ENCODE measurements at places on chromosomes 6 and 20. TPM values are rescaled to one million over a fixed set of nuclear protein-coding genes. Genes with fewer than 3 reads are reported as not detected.

C20orf204 gene
- 3.1 TPM for polyA plus RNA-seq

CDC5L gene
- 22.2 TPM for polyA plus RNA-seq

EDN3 gene
- polyA plus RNA-seq = 9.1 TPM

GPX5 gene
- polyA plus RNA-seq = not detected

BANF2 gene
- polyA plus RNA-seq = not detected

DNA sequence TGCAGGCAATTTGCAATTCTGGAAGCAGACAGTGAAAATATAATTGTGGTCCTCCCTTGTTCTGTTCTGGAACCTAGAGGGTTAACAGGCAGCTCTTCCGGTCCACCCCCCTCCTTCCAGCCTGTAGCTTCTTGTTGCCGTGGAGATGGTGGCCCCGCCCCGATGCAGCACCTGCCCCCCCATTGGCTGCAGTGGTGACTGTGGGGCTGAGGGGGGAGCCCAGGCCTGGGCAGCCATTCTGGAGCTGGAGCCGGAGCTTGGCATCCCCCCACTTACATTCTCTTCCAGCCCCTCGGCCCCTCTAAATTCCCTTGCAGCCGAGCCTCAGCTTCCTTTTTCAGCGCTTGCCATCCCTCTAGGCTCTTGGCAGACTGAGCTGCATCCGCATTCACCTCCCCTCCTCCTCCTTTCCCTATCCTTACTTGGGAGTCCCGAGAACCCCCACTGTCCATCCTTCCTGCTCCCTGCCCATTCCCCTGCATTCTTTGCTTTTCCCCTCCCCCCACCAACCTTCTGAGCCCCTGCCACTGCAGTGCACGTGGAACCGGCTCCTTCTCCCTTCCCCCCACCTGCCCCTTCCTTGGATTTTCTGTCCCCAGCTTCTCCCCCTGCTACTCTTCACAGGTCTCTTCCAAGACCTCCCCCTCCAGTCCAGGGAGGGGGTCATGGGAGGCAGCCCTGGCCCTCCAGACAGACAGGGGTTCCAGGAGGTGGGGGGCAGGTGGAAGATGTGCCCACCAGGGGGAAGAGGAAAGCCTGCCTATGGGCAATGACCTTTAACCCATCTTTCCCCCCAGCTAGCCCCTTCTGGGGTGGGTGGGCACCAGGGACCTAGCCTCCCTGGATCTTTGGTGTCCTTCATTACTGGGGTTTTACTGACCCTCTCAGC lies 11.4 kb downstream of the SYNGAP1 start:
- DNase-seq = peak; percentile 93

GRCh38 chr20:36405255-36405654 lies 99.1 kb downstream of the DLGAP4 start:
- DNase-seq = no peak

DNA sequence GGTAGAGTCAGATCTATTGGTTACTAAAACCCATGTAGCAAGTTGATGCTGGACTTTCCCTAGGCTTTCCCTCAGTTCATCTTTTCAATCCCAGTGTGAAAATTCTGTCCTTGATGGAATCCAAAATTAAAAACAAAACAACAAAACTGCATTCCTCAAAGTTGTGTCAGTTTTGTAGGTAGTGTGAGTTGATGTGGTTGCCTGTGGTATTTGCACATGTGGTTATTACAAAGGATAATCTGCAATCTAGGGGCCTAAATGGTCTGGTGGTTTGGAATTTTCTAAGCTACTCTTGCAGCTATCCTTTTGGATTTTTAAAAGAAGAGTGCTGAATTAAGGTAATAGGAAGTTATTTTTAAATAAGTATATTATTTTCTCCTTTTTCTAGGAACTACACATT lies 132.2 kb upstream of the SCGN start:
- DNase-seq = no peak

GRCh38 chr6:160974304-160974771 lies 17.2 kb upstream of the MAP3K4 start:
- DNase-seq = peak; percentile 64

DNA sequence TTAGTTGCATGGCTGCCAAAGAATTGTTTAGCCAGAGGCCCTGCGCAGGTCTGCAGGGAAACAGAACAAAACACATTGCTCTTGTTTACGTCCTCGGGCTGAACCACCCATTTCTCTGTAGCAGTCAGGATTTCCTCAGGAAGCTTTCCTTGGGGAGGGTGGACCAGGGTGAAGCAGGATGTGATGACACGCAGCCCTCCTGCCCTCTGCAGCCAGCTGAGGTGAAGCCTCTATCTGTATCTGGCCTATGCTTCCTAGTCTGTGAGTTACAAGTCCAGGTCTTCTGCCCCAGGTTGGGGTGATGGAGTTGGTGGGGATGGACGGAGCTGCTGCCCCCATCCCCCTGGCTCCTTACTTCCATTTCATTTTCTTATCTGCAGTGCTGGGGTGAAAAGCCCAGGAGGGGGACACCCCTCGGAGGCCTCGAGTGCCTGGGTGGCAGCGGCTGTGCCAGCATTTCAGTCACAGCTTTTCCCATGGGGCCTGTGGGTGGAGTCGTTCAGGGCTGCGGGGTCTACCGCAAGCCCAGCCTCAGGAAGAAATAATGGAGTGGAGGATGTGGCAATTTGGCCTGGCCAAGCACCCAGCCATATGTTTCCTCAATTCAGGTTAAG lies 24.9 kb downstream of the SASH1 start:
- DNase-seq = peak; percentile 53

- no peak for DNase-seq
Observed at GRCh38 chr6:34301408-34301807, 52.6 kb upstream of the SMIM29 start.

DNA sequence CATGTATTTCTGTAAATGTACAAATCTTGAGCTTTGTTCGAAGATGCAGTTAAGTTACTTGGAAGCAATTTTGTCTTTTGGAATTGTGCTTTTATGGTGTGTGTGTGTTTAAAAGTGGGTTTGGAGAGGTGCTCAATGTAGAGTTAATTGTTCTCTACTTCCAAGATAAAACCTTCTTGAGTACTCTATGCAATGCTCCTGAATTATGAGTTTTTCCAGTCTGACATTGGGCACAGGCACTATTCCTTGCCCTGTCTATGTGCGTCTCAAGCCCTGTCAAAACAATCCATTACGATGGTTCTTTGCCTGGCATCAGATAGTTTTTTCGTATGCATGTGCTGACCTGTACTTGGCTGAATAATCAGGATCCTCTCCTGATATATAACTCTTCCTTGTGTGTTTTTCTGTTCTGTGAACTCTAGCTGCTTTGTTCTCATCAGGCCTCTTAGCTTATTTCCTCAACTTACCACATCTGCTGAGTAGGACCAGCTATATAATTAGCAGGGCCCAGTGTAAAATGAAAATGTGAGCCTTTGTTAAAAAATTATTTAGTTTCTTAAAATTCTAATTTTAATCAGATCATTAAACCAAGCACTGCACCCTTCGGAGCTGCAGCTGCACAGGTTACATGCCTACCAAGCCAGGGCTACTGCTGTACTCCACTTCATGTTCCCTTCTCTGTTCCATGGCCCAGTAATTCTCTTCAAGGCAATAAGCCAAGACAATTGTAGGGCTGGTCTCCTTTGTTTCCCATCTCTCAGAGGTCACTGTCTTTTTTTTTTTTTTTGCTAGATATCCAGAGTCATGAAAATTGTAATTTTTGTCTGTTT lies 160.1 kb downstream of the ZFAND3 start:
- no peak for DNase-seq

DNA sequence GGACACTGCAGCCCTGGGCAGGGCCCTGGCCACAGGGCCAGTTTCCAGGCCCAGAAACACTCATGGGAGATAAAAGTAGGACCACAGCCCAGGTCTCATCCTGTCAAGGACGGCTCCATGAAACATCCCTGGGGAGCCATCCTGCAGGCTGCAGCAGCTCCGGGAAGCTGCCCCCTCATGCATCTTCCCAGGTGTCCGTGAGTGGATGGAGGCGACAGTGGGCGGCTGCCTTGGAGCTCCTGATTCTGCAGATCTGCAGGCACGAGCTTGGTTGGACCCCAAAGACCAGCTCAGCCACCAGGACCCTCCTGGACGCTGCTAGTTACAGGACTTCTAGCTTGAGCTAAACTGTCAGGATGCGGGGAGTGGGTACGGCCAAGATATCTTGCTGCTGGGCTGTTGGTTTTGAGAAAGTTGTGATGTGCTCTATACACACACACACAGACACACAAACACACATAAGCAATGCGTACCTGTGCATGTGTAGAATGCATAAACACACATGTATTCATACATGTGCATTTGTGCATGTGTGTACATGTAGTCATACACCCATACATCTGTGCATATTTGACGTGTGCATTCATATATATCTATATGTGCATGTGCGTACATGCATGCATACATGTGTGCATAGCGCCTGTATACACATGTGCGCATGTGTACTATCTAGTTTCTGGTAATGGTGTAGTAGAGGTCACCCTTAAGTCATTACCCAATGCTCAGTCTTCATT lies 297.8 kb downstream of the TAF4 start:
- no peak for DNase-seq

DNA sequence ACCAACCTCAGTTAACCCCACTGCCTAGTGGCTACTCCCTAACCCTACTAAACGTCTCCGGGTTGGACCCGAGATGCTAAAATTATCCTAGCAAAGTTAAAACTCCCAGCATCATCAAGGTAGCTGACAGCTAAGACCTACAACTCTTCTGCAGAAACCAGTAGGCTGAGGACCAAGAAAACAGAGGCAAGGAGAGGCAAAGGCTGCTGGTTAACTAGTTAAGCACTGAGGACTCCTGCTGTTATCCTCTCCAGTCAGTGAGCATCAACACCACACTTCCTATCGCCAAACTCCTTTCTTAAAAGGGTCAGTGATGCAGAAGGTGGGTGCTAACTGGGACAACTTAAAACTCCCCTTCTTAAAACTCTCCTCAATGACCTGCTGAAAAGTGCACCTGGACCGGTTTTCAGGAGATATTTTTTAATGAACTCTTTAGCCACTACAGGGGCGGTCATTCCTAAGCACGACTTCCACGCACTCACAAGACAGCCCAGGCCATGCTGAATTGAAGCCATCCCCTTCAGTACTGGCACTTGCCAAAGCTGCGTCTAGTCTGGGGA lies 1.7 kb downstream of the TRERF1 start:
- no peak for DNase-seq

DNA sequence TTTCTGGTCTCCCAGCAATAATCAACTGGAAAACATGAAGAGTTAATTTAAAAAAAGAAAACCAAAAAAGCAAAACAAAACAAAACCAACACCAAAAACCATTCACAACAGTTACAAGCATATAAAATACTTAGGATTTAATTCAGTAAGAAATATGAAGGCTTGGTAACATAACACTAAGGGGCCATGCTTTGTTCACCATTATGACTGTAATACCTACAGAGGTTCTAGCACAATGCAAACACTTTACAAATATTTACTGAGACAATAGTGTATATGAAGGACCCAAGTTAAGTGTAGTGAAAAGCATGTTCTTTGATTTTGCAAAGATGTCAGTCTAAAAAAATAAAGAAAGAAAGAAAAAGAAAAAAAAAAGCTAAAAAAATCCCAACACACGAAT lies 109.8 kb upstream of the EMILIN3 start:
- DNase-seq = no peak

DNA sequence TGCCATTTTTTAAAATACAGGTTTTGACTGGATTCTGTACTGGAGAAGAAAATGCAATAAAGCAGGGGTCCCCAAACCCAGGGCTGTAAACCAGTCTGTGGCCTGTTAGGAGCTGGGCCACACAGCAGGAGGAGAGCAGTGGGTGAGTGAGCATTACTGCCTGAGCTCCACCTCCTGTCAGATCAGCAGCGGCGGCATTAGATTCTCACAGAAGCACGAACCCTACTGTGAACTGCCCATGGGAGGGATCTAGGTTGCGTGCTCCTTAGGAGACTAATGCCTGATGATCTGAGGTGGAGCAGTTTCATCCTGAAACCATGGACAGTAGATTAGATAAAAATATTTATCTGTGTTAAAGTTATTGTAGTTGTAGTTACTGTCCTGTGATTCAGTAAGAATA lies 21.1 kb upstream of the FBXO9 start:
- no peak for DNase-seq

- no peak for DNase-seq
Observed at GRCh38 chr20:26167499-26167898, 470.8 kb upstream of the ZNF337 start.

DNA sequence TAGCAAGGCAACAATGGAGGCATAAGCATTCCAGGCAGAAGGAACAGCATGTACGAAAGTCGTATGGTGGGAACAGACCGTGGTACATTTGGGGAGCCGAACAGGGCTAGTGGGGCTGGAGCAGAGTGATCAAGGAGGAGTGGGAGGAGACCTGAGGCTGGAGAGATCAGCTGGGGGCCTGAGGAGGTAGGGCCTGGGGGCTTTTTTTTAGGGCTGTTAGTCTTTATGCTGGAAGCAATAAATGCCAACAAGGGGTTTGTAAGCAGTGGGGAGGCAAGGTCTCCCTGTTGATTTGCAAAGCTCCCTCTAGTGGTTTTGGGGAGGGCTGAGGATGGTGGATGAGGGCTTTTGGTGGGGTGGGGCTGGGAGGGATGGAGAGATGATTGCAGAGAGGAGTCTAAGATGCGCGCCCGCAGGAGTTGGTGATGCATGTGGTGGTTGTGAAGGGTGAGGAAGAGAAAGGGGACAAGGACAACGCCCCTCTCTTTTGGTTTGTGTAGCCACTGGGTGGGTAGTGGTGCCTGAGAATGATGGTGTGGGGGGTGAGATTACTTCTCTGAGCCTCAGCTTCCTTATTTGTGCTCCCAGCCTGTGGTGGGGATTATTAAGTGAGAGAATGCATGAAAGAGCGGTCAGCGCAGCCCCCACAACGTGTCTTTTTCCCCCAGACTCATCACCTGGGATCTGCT lies 74.1 kb upstream of the TOX2 start:
- DNase-seq = no peak

DNA sequence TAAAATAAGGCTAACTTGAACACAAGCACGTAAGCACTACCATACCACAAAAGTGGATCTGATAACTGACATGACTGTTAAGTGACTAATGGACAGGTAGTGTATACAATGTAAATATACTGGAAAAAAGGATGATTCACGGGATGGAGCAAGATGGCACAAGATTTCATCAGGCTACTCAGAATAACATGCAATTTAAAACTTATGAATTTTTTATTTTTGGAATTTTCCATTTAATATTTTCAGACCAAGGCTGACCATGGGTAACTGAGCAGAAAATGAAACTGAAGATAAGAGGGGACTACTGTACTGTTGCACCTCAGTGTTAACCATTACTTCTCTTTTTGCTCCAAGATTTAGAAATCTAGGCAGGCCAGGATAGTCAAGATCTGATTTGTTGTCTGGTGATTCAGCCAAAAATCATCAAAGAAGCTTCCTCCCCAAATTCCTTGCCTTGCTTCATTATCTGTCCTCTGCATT lies 45.4 kb downstream of the TPBG start:
- no peak for DNase-seq

GRCh38 chr6:23021487-23021886 lies 452.1 kb downstream of the HDGFL1 start:
- DNase-seq = no peak

Measured in spinal cord (tissue), 10 donors.